ENCODE measurements at places on chromosomes 6 and 20. TPM values are rescaled to one million over a fixed set of nuclear protein-coding genes. Genes with fewer than 3 reads are reported as not detected.

Gene BEND6
- 0.14 TPM for total RNA-seq

Gene MAP1LC3A
- total RNA-seq: 20.9 TPM

Gene ETV7
- total RNA-seq: 0.09 TPM

Gene GABRR2
- 0.14 TPM for total RNA-seq

Gene FAXC
- 0.34 TPM for total RNA-seq

Gene OGFRL1
- 14.4 TPM for total RNA-seq

All from dermis blood vessel endothelial cell (primary cell).